Stimulated activated CD4-positive, alpha-beta T cell treated with anti-CD3 and anti-CD28 coated beads, Interleukin-4, amount 100 ng/mL, for 1 hour (primary cell): ENCODE measurements at places on chromosomes 2 and 18.

DNA sequence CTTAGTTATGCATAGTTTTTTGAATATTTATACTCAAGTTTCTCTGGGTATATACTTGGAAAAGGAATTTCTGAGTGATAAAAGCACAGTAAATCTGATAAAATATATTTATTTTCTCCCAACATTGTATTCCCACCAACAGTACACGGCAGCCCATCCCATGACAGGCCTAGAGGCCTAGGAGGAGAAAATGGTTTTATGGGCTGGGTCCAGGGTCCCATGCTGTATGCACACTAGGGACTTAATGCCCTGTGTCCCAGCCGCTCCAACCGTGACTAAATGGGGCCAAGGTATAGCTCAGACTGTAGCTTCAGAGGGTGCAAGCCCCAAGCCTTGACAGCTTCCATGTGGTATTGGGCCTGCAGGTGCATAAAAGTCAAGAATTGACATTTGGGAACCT, 1007.7 kb downstream of the DSC3 start:
- no peak for DNase-seq

DNA sequence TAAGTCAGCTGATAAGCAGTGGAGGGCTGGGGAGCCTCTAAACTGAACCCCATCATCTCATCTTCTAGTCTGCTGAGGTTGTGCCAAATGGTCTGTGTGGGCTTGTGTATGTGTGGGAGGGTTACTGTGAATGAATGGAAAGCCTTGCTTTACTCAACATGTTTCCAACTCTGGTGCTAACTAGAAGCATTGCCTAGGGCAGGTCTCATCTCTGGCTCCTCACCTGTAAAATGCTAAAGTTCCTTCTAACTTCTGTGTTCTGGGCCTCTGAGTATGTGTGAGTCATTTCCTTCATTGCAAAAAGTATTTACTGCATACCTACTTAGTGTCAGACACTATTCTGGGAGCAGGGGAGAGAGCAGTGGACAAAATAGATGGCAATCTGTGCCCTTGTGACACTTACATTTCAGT, 1.3 kb downstream of the LIPG start:
- no peak for DNase-seq

DNA sequence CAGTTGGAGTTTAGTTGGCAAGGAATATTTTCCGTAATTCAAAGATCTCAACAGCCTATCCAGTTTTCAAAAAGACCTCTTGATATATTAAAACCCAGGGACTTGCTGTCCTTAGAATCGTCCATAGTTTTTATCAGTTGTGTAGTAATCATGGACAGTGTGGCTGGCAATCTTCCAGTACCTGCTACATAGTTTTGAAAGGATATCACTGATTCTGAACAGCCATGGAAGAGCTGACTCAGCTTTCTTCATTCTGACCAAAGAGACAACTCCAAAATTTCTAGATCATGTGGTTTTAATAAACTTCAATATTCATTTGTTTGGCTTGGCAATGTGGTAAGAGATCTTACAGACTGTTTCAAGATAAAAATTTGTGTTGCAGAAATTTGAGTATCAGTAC, 616.7 kb downstream of the TDRD15 start:
- no peak for DNase-seq

GRCh38 chr2:102891296-102891695, 129.5 kb downstream of the TMEM182 start:
- no peak for DNase-seq

DNA sequence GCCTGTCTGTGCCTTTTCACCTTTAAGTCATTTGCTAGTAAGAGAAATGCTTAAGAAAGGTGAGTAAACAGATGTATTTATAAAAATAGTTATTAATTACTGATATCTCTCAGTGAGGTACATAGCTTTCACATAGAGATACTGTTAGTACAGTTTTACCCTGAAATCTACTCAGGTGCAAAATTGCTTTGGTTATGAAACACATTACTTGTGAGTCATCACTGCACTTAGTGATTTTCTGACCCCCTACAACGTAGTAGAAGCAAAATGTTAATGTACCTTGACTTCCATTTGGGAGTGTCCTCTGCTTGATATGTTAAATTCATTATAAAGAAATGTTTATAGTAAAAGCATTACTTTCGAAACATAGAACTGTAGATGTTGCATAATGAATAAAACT, 6.5 kb downstream of the GLS start:
- DNase-seq = no peak

DNA sequence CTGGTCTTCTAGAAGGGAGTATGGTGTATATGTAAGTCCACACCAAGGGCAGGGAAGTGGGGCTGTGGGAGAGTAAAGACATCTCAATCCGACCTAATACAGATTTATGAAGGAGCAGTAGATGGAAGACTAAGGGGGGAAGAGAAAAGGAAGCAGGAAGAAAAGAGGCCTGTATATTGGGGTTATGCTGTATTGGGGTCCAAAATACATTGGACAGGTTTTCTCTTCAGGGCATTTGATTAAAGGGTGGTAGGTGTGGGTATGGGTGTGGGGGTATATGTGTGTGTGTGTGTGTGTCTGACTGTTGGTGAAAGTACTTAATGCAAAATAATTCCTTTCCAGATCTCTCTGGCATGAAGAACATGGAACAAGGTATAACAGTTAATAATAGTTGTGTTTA, 33.6 kb upstream of the SCYGR2 start:
- no peak for DNase-seq

GRCh38 chr2:15645300-15645699, 53.6 kb downstream of the DDX1 start:
- no peak for DNase-seq

GRCh38 chr2:16869711-16870110, 204.1 kb upstream of the CYRIA start:
- DNase-seq = no peak

GRCh38 chr2:215851082-215851481, 162.3 kb downstream of the MREG start:
- no peak for DNase-seq

DNA sequence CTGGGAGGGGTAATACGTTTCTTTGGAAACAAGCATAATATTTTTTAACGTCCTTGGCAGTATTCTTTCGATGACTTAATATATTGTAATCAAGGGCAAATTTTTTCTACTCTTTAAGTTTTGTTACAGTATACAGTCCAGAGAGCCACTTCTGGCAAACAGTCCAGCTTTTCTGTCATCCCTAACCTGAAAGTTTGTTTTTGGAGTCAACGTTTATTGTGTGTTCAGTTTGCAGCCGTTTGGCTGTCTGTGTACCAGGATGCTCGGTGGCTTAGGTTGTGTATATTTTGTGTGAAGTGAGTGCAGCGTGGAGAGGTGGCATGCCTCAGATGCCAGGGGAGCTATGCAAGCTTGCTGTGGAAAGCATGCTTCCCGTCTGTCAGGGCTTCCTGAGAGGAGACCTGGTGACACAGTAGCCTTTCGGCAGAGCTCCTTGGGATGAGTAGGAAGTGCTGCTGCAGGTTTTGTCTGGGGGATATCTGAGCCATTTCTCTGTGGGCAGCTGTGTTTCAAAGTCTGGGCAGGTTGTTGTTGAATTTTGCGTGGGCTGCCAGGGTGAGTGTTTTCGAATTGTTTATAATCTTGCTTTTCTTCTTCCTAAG, 14.7 kb downstream of the MAP3K20 start:
- no peak for DNase-seq

- no peak for DNase-seq
These were observed 53.3 kb upstream of the TUBA3E start for GRCh38 chr2:130251535-130251872.

DNA sequence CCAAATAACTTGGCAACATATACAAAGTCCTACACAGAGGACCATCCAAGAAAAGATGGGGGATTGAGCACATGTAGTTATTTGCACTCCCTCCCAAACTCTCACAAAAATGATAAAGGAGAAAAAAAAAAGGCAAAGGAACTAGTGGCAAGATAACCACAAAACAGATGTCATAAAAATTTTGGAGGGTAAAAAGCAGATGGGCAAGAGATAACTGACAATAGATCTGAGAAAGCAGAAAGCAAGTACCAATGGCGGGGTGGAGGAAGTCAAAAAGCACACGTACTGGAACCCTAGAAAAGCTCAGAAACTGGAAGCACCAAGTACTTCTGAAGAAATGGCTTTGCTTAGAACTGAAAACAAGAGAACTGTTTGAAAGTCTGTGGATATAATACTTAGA, 82.0 kb downstream of the WDPCP start:
- no peak for DNase-seq

DNA sequence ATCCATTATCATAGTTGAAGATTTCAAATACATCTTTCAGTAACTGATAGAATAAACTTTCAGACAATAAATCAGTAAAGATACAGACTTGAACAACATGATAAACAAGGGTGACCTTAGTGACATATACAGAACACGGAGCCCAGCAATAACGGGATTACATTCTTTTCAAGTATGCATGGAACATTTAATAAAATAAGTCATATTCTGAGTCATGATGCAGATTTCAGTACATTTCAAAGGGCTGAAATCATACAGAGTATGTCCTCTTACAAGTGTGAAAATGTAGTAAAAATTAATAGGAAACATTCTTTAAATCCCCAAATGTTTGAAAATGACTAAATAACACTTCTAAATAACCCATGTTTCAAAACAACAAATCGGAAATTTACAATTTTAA, 17.2 kb upstream of the KLHL29 start:
- DNase-seq = no peak

DNA sequence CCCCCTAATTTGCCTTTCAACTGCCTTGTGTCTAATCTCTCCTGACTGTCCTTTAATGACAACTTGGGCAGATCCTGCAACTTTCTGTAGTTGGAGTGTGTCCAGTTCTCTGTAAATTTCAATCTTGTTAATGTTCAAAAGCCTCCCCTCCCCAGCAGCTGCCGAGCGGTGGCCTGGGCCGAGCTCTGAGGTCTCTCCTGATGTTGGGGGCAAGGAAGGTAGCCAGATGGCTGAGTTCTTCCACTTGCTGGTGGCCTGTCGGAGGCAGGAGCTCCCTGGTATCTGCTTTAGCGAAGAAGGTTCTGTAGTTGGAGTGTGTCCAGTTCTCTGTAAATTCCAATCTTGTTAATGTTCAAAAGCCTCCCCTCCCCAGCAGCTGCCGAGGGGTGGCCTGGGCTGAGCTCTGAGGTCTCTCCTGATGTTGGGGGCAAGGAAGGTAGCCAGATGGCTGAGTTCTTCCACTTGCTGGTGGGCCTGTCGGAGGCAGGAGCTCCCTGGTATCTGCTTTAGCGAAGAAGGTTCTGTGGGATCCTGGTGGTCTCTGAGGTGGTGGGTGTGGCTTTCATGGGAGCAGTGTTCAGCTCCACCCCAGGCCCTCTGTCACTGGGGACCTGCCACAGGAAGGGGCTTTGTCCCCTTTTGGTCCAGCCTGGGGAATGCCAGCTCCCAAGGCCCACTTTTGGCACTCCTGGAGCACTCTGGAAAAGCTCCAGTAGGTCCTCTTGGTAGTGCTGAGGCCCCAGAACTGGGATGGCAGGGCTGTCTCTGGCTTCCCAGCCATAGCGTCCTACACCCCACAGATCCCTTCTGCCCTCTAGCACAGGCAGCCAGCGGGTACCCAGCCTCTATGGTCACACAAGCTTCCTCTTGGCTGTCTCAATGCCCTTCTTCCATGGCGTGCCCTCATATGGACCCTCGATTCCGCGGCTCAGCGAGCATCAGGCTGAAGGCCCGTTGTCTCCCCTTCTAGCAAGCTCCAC, 211.9 kb downstream of the ALPK2 start:
- no peak for DNase-seq

GRCh38 chr18:70041459-70042050, 93.9 kb upstream of the CD226 start:
- DNase-seq = no peak

- no peak for DNase-seq
These were observed 35.6 kb downstream of the GLI2 start for GRCh38 chr2:120771111-120771780.

GRCh38 chr2:66536997-66537396, 102.1 kb downstream of the MEIS1 start:
- no peak for DNase-seq

DNA sequence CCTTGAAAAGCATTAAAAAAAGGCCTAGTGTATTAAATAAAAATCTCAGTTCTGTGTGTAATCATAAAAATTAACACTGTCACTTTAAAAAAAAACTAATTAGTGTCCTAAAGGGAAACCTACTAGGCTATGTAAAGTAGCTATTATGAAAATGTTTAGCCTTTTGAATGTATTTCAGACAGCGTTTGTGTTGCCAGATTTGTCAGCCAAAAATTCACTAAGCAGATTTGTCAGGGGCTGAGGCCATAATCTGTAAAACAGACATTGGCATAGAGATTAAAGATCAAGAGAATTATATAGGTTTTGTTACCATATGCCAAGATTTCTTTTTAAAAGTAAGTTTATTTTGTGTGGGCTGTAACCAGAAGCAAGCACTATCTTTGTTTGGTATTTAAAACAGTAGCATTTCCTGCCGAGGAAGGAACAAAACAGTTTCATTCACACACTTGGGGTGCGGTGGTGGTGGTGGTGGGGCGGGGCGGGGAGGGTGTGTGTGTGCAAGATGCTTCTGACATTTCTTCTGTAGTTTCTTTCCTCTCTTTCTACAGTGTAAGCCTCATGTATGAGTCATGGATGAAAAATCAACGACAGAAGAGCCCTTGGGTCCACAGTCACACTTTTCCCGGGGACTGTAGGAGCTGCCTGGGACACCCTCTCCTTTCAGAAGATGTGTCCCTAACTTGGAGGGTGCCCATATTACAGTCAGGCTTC, 328.5 kb upstream of the FANCL start:
- DNase-seq = no peak

DNA sequence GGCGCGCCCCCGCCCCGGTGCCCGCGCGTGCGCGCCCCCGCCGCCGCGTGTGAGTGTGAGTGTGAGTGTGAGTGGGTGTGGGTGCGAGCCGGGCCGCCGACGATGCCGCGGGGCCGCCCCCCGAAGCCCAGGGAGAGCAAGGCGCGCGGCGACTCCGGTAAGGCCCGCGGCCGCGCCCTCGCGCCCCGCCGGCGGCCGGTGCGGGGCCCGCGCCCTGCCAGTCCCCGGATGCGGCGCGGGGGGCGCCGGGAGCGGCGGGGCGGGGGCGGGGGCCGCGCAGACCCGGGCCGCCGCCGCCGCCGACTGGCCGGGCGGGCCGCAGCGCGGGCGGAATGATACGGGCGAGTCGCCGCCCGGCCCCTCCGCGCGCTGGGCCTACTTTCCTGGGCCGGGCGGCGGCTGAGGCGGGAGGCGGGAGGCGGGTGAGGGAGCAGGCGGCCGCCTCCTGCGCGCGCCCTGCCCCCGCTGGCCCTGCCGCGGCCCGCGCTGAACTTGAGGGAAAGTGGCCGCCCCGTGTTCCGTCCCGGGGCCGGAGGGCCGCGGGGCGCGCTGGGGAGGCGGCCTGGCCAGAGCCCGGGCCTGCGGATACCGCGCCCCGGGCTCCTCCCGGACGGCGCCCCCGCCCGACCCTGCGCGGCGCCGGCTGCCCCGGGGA, at the start of gene ZNF236:
ZNF236 (plus strand) TSS at position 52 of the 655 bp plus-strand sequence; CDS start at position 103, 51 bp downstream.
- peak; percentile 71 for DNase-seq

DNA sequence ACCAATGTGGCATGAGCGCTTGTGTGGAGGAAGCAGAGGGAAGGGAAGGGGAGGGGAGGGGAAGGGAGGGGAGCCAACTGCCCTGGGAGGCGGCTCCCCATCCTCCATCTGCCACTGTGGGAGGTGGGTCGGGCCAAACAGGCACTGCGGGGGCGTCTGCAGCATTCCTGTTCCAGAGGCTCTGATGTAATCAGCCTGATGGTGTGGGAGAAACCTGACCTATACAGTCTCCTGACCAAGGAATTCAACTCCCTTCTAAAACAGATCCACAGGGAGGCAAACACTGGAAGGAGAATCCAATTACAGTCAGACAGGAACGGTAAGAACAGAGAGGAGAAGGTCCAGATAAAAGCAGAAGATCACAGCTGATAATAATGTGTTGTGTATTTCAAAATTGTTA, 88.8 kb downstream of the CD8B2 start:
- no peak for DNase-seq
